ENCODE measurements at places on chromosomes 7 and 10.

DNA sequence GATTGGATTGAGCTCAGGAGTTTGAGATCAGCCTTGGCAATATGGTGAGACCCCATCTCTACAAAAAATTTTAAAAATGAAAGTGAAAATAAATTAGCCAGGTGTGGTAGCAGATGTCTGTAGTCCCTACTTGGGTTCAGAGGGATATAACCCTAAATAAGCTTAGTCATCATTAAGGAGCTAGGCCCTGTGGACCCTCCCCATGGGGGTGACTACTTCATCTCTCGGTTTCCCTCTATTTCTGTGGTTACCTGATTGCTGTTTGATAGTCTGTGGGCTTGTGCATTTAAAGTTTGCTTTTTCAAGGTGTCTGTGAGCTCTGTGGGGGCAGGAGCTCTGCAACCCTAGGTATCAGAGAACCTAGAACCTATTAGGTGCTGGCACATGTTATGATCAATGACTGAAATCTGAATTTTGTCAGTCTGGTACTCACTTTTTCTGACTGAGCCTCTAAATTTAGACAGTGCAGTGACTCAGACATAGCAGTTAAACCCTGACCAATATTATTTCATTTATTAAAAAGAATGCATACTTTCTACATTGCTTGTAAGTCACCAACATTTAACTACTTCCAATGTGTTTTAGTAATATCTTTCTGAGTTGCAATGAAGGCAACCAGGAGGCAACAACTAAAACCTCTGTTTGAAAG, 8.1 kb upstream of the CUZD1 start:
- no peak for DNase-seq

DNA sequence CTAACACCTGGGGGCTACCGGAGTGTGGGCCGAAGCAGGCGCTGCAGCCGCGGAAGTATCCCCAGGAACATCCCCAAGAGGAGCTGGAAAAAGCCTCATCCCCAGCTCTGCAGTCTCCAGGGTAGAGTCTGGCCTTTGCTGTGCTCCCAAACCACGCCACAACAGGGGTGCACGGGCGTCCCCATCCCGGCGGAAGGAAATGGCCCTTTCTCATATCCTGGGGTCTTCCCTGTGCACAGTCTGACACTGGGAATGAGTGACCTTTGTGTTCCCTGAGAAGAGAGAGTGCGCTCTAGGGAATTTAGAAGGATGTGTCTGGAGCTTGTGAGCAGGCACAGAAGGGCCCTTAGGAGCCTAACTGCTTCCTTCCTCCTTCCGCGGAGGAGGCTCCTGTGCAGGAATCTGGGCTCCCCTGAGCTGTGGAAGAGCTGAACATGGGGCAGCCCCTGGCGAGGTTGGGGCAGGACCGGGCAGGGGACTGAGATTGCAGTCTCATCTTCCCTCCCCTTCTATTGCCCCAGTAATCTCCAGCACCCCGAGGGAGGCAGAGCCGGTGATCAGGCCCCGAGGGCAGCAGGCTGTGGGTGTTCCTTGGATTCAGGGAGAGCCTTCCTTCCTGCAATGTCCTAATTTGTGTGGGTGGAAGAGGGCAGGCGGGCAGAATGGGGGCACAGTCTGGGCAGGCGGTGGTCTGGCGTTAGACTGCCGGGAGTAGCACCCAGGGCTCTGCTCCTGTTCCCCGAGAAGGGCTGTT, 1.3 kb downstream of the REPIN1 start:
- DNase-seq: peak; percentile 32

GRCh38 chr10:11424456-11425295, 186.8 kb downstream of the USP6NL start:
- DNase-seq: peak; percentile 51

DNA sequence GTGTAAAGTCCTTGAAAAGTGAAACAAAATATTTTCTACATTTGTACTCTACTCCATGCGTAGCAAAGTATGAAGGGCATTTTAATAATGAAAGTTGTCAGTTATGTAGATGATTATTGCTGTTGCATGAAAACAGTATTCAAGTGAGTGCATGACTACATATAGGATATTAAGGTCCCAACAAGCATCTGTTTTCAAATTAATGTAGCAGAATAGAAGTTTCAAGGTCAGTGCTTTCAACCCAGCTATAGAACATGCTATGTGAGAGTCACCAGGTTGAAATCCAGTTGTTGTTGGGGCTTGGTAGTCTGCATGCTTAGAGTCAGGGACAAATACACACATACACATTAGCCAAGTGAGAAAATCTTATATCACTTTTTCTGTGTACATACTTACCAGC, 14.8 kb downstream of the CD36 start:
- no peak for DNase-seq

DNA sequence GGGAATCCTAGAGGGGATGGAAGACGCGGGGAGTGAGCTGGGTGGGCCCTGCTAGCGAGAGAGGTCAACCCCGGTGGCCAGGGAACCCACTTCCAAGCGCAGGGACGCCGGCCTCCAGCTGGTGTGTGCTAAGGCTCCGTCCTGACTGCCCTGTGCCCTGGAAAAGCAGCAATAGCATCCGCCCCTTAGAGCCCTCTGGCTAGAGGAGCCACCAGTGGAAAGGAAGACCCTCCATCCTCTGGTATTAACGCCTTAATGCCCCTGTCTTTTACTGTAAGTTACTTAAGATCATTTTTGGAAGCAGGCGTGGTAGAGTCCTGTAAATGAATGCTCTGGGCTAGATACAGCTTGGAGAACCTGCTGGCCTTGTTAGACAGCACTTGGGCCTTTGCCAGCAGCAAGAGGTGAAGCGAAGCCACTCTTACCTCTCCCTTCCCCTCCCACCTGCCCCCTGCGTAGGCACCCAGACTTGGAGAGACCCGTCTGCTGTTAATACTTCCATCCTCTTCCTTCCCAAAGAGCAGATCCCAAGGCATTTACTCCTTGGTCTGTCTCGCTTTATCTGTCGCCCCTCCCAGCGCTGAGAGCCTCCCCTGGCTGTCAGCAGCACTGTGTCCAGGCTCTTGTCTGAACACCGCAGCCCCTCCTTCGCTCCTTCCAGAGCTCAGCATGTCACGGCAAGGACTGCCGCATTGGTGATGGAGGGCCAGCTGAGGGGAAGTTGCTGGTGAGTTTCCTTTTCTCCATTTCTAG, 4.6 kb downstream of the REPIN1 start:
- no peak for DNase-seq

GRCh38 chr7:6294839-6295238, 22.4 kb upstream of the CYTH3 start:
- peak; percentile 62 for DNase-seq

DNA sequence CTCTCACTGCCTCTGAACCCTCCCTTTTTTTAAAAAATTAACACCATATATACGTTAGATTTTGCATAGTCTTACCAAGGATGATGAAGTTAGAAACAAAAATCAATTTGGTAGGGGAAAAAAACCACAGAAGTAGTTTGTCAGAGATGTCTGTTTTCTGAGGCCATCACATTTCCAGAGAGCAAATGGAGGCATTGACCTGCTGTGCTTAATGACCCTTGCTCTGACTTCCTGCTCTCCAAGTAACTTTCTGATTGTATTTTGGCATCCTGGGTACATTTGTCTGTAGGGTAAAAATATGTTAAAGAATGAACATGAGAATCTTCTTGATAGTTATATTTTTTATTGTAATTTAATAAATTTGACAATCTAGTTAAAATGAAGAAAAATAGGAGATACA, 140.2 kb downstream of the LCOR start:
- no peak for DNase-seq

DNA sequence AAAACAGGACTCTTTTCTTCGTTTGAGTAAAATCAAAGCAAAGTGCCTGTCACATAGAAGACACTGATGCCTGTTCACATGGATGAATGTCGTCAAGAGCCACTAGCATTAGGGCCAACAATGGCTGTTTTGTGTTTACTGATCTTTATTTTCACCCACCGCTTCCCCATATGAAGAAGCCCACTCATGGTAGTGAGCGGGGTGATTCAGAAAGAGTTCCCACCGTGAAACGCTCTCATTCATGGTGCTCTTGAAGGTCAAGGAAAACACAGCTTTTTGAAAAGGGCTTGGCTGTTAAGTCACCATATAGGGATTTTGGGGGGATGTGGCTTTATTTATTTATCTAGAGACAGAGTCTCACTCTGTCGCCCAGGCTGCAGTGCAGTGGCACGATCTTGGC, 12.5 kb downstream of the PROSER2 start:
- no peak for DNase-seq

GRCh38 chr10:75646218-75646915, 214.9 kb downstream of the LRMDA start:
- DNase-seq: no peak

DNA sequence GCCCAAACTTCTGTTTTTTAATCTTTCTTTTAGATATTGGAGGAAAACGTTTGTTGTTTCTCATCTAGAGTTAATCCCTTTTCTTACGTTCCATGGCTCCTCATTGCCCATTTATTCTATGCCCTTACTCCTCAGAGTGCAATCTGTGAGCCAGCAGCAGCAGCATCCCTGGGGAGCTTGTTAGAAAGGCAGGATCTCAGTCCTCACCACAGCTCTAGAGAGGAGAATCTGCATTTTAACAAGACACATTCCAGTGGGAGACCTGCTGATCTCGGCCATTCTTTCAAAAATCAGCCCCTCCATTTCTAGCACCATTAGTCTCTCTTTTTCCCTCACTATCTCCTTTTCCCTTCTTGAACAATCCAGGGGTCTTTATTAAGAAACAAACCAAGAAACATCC, 84.4 kb upstream of the NOBOX start:
- DNase-seq: no peak

GRCh38 chr7:151226560-151226874, 488 bp downstream of the ABCF2 start:
- no peak for DNase-seq

DNA sequence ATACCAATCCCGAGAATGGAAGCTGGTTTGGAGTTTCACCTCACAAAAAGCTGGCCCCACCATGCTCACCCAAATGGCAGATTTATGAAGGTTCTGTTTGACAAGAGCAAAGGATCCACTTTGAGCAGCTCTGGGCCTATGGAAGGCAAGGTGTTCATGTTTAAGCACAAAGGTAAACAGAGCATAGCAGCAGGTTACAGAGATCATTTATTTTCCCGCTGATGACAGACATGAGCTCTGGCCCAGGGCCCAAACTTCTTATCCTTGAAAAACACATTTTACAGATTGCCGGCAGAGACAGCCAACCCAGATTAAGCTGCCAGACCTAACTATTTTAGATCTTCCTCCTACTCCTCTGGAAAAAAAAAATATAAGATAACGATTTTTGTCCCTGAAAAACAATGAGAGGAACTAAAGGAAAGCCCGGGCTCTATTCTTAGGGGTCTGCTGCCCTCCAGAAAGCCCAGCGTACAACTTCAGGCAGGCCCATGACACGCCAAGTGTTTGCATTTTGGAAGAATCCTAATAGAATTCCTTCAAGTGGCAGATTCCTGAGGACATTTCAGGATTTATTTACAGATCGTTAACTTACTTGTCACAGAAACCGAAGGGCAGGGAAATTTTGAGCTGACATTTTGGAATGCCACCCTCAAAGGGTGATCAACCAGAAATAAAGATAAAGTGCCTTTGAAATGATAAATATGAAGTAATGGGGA, 40.0 kb downstream of the SYPL1 start:
- no peak for DNase-seq

DNA sequence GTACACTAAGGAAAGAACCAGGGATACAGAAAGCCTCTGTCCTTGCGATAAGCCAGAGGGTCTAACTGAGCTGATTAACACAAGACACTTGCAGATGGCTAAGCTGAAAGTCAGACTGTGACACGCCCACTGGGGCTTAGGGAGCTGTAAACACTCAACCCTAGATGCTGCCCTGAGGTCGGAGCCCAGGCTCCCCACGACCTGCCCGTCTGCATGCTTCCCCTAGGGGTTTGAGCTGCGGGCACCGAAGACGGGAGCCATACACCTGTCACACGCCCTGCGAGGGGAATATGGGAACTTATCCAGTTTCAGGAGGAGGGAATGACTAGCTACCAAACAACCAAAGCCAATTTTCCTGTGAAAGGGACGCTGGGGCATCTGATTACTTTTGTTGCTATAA, 96.0 kb downstream of the HTR5A start:
- no peak for DNase-seq

DNA sequence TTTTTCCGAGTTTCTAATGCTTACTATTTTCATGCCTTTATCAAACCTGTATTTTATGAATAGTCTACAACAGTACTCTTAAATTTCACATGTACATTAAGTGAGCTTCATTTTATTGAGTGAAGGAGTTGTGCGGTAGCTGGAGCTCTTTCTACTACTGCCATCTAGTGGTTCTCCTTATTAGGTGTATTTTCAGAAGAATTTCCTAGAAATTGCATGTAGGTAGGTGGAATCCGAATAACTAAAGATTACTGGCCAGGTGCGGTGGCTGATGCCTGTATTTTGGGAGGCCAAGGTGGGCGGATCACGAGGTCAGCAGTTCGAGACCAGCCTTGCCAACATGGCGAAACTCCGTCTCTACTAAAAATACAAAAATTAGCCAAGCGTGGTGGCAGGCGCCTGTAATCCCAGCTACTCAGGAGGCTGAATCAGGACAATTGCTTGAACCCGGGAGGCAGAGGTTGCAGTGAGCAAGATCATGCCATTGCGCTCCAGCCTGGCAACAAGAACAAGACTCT, 38.3 kb downstream of the LRRC72 start:
- peak; percentile 47 for DNase-seq

DNA sequence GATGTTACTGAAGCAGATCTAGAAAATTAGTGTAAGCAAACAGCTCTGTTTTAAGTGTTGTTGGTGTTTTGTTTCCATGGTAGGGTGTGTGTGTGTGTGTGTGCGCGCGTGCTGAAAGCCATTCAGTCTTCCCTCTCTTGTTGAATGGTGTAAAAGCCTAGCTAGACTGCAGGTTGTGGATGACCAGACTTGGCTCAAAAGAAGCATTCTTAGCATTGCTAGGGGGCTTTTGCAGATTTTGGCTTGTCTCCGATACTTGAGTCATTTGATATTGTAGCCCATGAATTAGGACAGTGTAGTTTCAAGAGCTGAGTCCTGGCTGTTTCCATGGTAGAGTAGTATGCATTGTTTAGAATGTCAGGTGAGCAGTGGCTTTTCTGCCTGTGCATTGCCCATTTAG, 99.1 kb downstream of the SND1 start:
- DNase-seq: peak; percentile 34

- no peak for DNase-seq
Measured at GRCh38 chr10:65396997-65397396, 1528.8 kb upstream of the LRRTM3 start.

GRCh38 chr10:131946321-131946751, 35.4 kb downstream of the BNIP3 start:
- DNase-seq: peak; percentile 56

DNA sequence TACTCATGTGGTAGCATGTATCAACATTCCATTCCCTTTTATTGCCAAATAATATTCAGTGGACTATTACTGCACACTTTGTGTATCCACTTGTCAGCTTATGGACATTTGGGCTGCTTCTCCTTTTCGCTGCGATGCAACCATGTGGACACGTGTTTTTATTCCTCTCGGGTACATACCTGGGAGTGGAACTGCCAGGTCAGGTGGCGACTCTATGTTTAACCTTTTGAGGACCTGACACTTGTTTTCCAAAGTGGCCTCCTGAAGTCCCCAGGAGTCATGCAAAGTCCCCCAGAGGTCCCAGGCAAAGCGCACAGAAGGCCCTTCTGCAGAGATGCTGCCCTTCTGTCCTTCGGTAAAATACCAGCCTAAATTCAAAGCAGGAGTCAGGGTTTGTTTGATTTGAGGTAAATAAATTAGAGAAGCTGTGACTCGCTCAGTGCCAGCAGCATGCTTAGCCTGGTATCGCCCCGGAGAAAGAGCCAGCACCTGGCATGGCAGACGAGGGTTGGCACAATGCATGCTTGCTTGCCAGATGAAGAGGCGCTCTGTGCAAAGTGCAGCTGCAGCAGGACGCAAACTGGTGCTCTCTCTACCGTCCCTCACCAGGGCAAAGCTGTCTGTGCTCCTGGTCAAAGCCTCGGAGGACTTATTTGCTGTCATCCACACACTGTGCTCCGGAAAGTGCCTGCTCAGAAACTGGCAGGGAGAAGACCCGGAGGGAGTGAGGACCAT, 37.8 kb downstream of the HIPK2 start:
- no peak for DNase-seq
